Naive thymus-derived CD8-positive, alpha-beta T cell (primary cell): ENCODE measurements at places on chromosomes 7 and 10.

GRCh38 chr7:131104596-131105293 lies 222.9 kb upstream of the MKLN1 start:
- H3K4me3 ChIP-seq, result peak overlapping the region; percentile 89
- peaks cover 4% of the 10 kb centered on the region for H3K36me3 ChIP-seq
- peaks cover 92% of the 10 kb centered on the region for H3K4me1 ChIP-seq
- H3K27ac ChIP-seq, result peak overlapping the region; percentile 81
- H3K27me3 ChIP-seq, result no peaks in the 10 kb centered on the region

- H3K27me3 ChIP-seq, result peaks cover 16% of the 10 kb centered on the region
- no peaks in the 10 kb centered on the region for H3K36me3 ChIP-seq
- peaks cover 14% of the 10 kb centered on the region for H3K4me1 ChIP-seq
- H3K27ac ChIP-seq, result no peak overlapping the region
- H3K4me3 ChIP-seq, result no peak overlapping the region
- no peak for DNase-seq
Observed at GRCh38 chr10:29317027-29317420, 28.2 kb downstream of the LYZL1 start.

GRCh38 chr7:17040716-17041115 lies 158.9 kb upstream of the AGR3 start:
- H3K4me1 ChIP-seq, result peaks cover 4% of the 10 kb centered on the region
- H3K36me3 ChIP-seq, result no peaks in the 10 kb centered on the region
- no peak overlapping the region for H3K27ac ChIP-seq

GRCh38 chr10:48879451-48879850 lies 60.2 kb downstream of the LRRC18 start:
- H3K36me3 ChIP-seq, result no peaks in the 10 kb centered on the region
- no peak for DNase-seq
- no peak overlapping the region for H3K27ac ChIP-seq

- no peak for DNase-seq
- peaks cover 19% of the 10 kb centered on the region for H3K27me3 ChIP-seq
- H3K4me3 ChIP-seq, result no peak overlapping the region
- H3K36me3 ChIP-seq, result no peaks in the 10 kb centered on the region
- no peaks in the 10 kb centered on the region for H3K4me1 ChIP-seq
Observed at GRCh38 chr7:90474284-90475210, 5.1 kb downstream of the PTTG1IP2 start.

DNA sequence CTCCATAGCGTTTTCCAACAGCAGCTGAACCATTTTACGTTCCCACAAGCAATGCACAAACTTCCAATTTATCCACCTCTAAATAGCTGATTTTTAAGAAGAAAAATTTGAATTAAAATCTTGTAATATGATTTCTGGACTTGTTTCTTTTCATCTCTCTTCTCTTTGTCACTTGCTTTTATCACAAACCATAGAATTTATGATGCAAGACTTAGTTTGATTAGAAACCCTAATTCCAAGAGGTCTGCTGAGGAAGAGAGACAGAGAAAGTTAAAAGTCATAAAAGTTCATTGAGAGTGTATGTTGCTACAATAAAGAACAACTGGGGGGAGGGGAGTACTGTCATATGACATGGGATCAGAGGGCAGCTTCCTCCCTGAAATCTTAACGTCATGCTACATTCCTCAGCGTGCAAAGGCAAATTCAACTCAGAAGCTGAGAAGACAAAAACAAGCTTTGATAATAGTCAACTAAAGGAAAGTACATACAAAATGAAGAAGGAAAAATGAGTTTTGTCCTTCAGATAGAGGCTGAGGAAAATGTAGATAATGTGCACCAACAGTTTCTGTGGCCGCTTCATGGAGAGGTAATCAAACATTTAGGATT lies 18.4 kb upstream of the CUBN start:
- H3K36me3 ChIP-seq, result no peaks in the 10 kb centered on the region
- H3K4me1 ChIP-seq, result peaks cover 1% of the 10 kb centered on the region
- no peak for DNase-seq

- peaks cover 9% of the 10 kb centered on the region for H3K4me1 ChIP-seq
- no peak overlapping the region for H3K4me3 ChIP-seq
- no peak overlapping the region for H3K27ac ChIP-seq
- H3K36me3 ChIP-seq, result no peaks in the 10 kb centered on the region
Observed at GRCh38 chr10:77228559-77228958, 409.0 kb downstream of the KCNMA1 start.

- no peaks in the 10 kb centered on the region for H3K27me3 ChIP-seq
- H3K36me3 ChIP-seq, result no peaks in the 10 kb centered on the region
- no peak for DNase-seq
- H3K4me1 ChIP-seq, result no peaks in the 10 kb centered on the region
Observed at GRCh38 chr7:148374396-148375259, 215.9 kb upstream of the C7orf33 start.

DNA sequence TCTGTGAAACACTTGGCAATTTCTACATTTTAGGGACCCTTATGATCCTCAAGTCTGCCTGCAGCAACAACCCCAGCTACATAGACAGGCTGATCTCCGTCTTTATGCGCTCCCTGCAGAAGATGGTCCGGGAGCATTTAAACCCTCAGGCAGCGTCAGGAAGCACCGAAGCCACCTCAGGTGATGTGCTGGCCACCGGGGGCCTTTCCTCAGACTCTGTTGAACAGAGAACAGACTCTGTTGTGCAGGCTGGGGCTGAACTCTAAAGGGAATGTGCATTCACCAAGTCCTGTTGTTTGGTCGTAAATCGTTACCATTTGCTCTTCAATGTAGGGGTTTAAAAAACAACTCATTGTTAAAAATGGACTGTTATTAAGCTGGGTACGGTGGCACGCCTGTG lies 86.3 kb downstream of the TRRAP start:
- H3K27me3 ChIP-seq, result no peaks in the 10 kb centered on the region
- no peak overlapping the region for H3K27ac ChIP-seq
- H3K36me3 ChIP-seq, result peaks cover 5% of the 10 kb centered on the region

GRCh38 chr7:77727936-77728701 lies 31.9 kb downstream of the RSBN1L start:
- DNase-seq, result no peak
- no peaks in the 10 kb centered on the region for H3K27me3 ChIP-seq
- peak overlapping the region; percentile 45 for H3K4me3 ChIP-seq

DNA sequence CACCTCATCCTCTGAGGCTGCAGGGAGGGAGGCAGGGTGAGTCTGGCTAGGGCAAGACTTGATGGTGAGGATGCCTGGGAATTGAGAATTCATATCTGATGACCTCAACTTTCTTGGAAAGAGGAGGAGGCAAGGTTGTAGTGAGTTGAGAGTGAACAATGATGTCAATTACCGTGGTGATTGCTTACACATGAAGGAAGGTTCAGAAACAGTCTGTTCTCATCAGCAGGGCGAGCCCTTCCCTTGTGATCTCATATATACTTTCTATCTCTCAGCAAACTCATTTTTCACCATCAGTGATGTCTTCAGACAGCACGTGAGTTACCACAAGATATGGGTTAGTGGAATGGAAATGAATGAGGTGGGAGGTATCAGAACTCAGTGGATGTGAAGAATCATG lies 20.1 kb upstream of the COL13A1 start:
- H3K4me3 ChIP-seq, result no peak overlapping the region
- H3K36me3 ChIP-seq, result no peaks in the 10 kb centered on the region
- no peak overlapping the region for H3K27ac ChIP-seq
- no peaks in the 10 kb centered on the region for H3K4me1 ChIP-seq
- no peak for DNase-seq

GRCh38 chr7:80259-81067 lies 111.9 kb upstream of the FAM20C start:
- no peaks in the 10 kb centered on the region for H3K4me1 ChIP-seq
- no peak for DNase-seq
- no peak overlapping the region for H3K27ac ChIP-seq
- H3K4me3 ChIP-seq, result no peak overlapping the region
- no peaks in the 10 kb centered on the region for H3K36me3 ChIP-seq

- H3K4me1 ChIP-seq, result no peaks in the 10 kb centered on the region
- no peaks in the 10 kb centered on the region for H3K27me3 ChIP-seq
- no peak overlapping the region for H3K4me3 ChIP-seq
- H3K27ac ChIP-seq, result no peak overlapping the region
- H3K36me3 ChIP-seq, result peaks cover under 1% of the 10 kb centered on the region
Observed at GRCh38 chr7:30084212-30084611, 50.6 kb upstream of the MTURN start.

- H3K27ac ChIP-seq, result no peak overlapping the region
- DNase-seq, result no peak
- H3K27me3 ChIP-seq, result peaks cover 2% of the 10 kb centered on the region
- no peak overlapping the region for H3K4me3 ChIP-seq
- no peaks in the 10 kb centered on the region for H3K36me3 ChIP-seq
Observed at GRCh38 chr10:124037784-124038183, 55.6 kb downstream of the CHST15 start.

DNA sequence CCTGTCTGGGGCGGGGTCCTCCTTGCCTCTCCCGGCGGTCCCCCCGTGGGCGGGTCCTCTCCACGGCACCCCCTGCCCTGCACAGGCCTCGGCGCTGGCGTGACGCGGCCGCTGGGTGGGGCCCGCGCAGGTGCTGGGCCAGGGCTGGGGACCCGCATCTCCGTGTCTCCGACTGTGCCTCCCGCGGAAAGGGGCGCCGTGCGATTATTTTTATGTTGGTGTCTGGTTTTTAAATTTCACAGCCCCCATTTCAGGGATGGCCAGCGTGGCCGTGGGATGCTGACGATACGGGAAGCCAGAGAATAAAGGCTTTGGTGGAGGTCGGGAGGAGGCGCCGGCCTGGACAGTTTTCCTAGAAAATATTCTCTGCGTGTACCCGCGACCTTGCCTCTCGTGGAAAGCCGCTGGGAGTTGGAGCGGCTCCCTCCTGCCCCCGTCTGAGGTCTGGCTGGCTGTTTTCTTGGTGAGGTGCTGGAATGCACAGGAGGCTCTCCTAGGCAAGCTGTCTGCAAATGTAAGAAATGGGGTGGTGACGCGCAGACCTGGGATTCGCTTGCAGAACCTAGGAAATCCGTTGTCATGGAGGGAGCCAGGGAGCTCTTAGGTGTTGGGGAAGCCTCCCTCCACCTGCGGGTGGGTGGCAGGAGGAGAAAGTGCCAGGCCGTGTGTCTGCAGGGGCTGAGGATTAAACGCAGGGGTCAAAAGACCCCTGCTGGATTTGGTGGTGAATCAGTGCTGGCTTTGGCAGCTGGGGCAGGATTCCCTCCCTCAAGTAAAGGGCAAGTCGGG lies 28.7 kb upstream of the JAKMIP3 start:
- peak overlapping the region; percentile 29 for H3K4me3 ChIP-seq
- peaks cover 28% of the 10 kb centered on the region for H3K27me3 ChIP-seq
- H3K4me1 ChIP-seq, result peaks cover 10% of the 10 kb centered on the region
- DNase-seq, result no peak
- H3K36me3 ChIP-seq, result no peaks in the 10 kb centered on the region

- peak overlapping the region; percentile 94 for H3K4me3 ChIP-seq
- no peak for DNase-seq
- H3K4me1 ChIP-seq, result peaks cover 19% of the 10 kb centered on the region
- H3K36me3 ChIP-seq, result no peaks in the 10 kb centered on the region
- peak overlapping the region; percentile 91 for H3K27ac ChIP-seq
Observed at GRCh38 chr10:91907914-91908336, 1.4 kb downstream of the FGFBP3 start.

DNA sequence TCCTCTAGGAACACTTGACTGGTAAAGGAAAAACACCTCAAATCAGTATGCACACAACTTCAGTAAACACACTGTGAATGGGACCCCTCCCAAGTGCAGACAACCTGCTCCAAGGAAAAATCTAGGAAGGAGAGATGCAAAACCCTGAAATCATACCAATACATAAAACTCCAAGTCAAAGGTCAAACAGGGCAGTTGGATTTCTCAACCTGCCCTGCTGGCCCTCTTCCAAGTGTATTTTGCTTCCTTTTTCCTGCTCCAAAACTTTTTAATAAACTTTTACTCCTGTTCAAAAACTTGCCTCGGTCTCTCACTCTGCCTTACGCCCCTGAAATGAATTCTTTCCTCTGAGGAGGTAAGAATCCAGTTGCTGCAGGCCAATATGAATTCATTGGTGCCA lies 665.1 kb downstream of the SORCS1 start:
- DNase-seq, result no peak
- H3K27me3 ChIP-seq, result no peaks in the 10 kb centered on the region
- no peak overlapping the region for H3K27ac ChIP-seq
- H3K36me3 ChIP-seq, result no peaks in the 10 kb centered on the region

- H3K4me1 ChIP-seq, result no peaks in the 10 kb centered on the region
- H3K36me3 ChIP-seq, result peaks cover 4% of the 10 kb centered on the region
- DNase-seq, result no peak
- no peaks in the 10 kb centered on the region for H3K27me3 ChIP-seq
- H3K27ac ChIP-seq, result no peak overlapping the region
Observed at GRCh38 chr7:135349746-135350145, 116.1 kb downstream of the STRA8 start.

DNA sequence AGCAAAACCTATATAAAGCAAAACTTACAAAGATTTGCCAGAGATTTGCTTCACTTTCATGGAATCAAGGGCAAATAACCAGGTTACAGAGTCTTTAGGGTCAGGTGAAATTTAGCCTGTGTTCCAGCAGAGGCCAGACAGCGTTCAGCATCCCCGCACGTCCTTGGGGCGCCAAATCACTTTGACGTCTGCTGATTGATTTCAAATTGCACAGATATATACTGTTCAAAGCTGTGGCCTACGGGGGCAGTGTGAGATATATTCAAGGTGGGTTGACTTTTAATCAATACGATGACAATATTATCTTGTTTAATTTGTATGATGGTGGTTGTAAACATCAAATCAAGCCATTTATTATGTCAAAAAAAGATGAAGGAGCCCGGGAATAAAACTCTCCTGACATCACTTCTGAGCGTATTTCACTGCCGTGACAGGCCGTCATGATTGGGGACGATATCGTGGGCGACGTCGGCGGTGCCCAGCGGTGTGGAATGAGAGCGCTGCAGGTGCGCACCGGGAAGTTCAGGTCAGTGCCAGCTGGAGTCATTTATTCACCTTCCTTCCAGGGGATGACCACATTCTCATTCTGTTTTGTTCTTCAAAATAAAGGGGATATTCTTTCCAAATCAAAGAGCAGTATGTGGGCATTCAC lies 55.2 kb downstream of the LHPP start:
- H3K4me1 ChIP-seq, result no peaks in the 10 kb centered on the region
- H3K4me3 ChIP-seq, result no peak overlapping the region
- peaks cover 13% of the 10 kb centered on the region for H3K36me3 ChIP-seq
- no peak overlapping the region for H3K27ac ChIP-seq
- DNase-seq, result no peak

DNA sequence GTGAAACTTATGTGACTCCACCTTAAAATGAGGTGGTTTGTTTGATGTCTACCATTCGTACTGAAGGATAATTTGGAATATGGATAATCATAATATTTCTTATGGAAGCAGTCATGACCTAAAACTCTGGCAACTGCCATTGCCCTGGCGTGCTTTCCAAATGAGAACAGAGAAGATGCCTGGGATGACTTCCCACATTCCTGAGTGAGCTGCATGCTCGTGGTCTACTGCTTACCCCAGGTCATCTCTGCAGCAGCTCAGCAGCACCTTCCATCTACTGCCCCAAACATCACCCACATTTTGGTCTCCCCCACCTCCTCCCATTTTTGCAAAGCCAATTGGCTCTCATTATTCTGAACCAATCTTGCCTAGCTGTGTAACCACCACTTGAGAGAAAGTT lies 40.1 kb downstream of the LYZL1 start:
- H3K4me1 ChIP-seq, result no peaks in the 10 kb centered on the region
- H3K27ac ChIP-seq, result no peak overlapping the region
- no peak for DNase-seq
- peaks cover 10% of the 10 kb centered on the region for H3K27me3 ChIP-seq

- H3K36me3 ChIP-seq, result peaks cover 10% of the 10 kb centered on the region
- H3K4me1 ChIP-seq, result peaks cover 42% of the 10 kb centered on the region
- H3K4me3 ChIP-seq, result no peak overlapping the region
- H3K27me3 ChIP-seq, result no peaks in the 10 kb centered on the region
Observed at GRCh38 chr7:131385039-131385605, 57.4 kb downstream of the MKLN1 start.

GRCh38 chr10:65518379-65518778 lies 1407.5 kb upstream of the LRRTM3 start:
- no peaks in the 10 kb centered on the region for H3K27me3 ChIP-seq
- no peak overlapping the region for H3K27ac ChIP-seq
- no peaks in the 10 kb centered on the region for H3K4me1 ChIP-seq
- no peak for DNase-seq
